Adipocyte (in vitro differentiated cells): ENCODE measurements at places on chromosomes 4 and X.

DNA sequence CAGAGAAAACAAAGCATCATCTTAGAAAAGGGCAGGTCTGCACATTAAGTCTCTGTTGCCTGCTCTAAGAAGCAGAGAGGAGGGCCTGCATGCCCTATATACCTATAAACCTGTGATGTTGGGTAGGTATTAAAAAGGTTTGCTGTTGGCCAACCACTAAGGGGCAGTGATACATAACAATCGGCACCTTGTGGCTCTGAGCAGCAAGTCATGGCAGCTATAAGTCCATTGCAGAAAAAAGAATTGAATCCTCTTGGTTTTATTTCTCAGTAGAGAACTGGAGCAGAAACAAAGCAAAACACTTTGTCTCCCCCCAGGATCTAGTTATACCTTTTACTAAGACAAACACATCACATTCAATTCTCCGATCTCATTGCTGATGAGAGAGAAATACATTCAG, 1364.4 kb downstream of the STIM2 start:
- no peak for DNase-seq

- no peak for DNase-seq
Measured at GRCh38 chr4:11252149-11252548, 176.5 kb downstream of the HS3ST1 start.

- DNase-seq = no peak
Measured at GRCh38 chr4:105644257-105644656, 64.2 kb downstream of the INTS12 start.

GRCh38 chrX:14672611-14673172, 143.4 kb downstream of the GLRA2 start:
- DNase-seq = no peak

GRCh38 chrX:40022421-40022820, 75.3 kb downstream of the BCOR start:
- no peak for DNase-seq

GRCh38 chrX:18252644-18253359, 32.1 kb upstream of the BEND2 start:
- no peak for DNase-seq

DNA sequence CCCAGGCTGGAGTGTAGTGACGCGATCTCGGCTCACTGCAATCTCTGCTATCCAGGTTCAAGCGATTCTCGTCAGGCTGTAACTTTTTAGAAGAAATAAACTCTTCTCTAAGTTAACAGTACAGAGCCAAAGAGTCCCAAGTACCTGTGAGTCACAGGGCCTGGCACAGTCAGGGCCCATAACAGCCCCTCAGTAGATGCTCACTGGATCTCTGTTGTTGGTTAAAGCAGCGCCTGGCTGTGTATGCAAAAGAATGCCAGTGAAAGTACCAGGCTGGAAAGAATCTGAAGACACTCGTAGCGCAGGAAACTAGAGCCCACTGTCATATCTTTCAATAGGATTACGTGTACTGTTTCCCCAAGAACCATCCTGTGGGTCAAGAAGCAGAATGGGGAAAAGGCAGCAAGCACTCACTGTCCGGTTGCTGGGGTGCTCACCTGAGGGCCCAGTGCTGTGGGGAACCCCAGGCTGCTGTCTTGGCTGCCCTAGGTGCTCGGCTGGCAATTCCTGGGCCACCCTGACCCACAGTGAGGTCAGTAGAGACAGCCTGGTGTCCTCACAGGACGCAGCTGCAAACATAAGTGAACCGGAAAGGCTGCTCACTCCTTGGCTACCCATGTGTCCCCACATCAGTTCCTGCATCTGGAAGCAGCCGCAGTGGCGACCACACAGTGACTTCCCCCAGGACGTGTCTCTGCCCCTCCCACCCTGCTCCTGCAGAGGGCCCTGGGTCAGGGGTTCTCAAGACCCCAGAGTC, 3.1 kb upstream of the SLBP start:
- no peak for DNase-seq

DNA sequence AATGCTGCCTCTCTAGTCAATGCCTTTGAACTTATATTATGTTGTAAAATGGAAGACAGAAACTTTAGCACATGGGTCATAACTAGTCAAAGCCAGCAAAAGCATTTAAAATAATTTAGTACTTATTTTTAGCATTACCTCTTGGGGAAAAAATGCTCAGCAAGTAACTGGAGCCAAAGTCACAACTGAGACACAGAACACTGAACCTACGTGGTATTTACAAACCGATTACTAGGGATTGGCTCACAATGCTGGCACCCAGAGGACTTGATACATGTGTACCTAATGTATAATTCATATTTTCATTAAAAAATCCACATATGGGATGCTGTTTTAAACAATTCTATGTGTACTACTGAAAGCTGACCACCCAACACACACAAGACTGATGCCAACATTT, 38.4 kb downstream of the PHKA2 start:
- DNase-seq = no peak

- no peak for DNase-seq
Measured at GRCh38 chrX:55796496-55796895, 78.9 kb downstream of the RRAGB start.

DNA sequence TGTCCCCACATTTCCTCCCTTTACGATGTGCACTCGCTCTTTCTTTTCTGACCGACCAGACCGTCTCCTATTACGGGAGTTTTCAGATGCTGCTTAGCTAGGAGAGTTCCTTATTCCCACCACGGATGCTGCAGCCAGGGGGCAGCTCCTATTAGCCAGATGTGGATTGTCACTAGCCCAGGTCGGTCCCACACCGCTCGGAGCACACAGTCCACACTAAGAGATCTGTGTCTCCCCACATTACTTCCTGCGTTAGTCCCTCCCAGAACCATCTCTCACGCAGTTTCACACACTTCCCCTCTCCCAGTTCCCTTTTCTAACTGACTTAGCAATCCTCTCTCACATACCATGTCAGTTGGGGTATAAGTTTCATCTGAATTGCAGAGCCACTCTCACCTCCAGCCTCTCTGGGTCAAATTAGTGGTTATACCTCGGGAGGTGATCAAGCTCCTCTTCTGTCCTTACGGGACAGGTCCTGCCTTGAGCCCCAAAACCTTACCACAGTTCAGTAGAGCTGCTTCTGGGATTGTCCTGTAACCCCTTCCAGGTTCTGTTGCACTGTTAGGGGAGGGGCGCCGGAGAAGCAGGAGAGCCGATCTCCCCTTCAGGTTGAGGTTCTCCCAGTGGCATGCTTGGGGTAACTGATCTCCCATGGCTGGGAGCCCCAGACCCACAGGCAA, 28.2 kb downstream of the SULT1E1 start:
- no peak for DNase-seq

DNA sequence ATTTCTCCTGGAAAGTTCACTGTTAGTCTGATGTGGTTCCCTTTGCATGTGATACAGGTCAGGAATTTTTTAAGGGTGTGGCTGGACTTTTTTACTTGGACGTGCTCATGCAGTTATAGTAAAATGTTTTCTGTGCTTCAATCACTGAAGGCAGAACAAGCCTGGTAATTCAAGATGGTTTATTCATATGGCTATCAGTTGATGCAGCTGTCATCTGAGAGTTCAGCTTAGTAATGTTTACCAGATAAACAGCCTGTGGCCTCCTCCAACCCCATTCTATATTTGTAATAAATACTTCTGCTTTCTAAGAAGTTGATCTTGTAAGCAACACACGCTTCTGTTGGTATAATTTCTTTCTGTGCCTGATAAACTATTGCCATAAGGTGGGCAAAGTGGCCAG, 2105.9 kb downstream of the ARAP2 start:
- no peak for DNase-seq

DNA sequence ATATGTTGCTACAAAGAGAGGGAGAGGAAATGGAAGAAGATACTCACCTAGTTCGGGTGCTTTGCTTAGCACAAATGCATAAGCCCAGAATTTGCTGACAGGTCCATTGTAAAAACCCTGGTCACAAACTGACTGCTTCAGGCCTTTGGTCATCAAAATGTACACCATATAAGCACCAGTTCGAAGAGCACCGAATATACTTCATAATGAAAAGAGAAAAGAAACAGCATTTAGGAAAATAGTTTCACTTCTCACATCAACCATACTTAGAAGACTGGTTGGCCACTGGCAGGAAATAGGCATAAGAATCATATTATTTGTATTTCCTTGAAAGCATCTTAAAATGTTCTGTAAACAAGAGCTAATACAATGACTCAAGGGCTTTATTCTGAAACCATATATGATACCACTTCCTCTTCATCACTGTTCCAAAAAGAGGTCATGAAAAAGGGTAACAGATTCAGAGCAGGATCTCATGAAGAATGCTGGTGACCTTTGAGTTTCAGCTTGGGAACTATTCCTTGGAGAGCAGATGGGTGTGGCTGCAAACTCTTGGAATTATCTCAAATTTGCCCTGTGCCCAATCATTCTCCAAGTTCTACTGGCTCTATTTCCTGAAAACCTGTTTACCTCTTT, 138.7 kb downstream of the ELOVL6 start:
- peak; percentile 30 for DNase-seq

DNA sequence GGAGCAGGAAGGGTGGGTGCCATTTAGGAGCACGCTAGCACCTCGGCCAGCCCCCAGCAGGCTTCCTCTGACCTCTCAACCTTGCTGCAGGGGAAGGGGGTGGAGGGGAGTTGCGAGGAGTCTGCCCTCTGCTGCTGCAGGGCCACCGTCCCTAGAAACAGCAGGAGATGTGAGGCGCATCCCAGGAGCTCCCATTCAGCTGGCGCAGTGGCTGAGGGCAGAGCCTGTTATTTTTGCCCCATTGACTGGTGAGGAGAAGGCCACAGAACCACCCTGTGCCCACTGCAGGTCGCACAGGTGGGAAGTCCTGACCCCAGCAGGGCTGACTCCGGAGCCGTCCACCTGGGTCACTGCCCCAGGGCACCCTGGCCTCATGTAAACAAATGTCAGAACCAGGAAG, 8.0 kb downstream of the PDE6B start:
- DNase-seq = no peak

DNA sequence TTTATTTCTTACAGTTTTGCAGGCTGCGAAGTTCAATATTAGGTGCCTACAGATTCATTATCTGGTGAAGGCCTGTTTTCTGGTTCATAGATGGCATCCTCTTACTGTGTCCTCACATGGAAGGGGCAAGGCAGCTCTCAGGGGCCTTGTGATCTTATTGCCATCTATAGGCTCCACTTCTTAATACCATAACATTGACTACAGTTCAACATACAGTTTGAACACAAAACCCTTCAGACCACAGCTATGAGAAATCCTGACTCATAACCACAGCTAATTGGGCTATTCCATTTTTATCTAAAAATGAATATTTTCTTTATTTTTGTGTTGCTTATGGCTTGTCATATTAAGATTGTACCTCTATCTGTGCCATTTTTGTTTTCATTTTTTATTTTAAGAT, 72.3 kb downstream of the STAG2 start:
- peak; percentile 28 for DNase-seq

DNA sequence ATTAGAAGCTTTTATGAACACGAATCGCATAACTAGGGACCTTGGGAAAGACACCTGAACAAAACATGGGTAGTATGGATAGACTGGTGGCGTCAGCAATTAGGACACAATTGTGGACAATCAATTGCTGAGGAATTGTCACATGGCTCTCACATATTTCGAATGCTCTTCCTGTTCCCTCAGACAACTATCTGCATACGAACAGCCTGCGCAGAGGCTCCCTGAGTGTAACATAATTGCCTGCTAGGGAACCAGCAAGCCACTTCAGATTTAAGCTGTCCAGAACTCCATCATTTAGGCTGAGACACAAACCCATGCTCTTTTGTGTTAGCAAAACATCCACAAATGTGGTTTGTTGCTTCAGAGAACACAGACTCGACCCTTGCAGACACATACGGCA, 160.8 kb downstream of the MGST2 start:
- DNase-seq = no peak

DNA sequence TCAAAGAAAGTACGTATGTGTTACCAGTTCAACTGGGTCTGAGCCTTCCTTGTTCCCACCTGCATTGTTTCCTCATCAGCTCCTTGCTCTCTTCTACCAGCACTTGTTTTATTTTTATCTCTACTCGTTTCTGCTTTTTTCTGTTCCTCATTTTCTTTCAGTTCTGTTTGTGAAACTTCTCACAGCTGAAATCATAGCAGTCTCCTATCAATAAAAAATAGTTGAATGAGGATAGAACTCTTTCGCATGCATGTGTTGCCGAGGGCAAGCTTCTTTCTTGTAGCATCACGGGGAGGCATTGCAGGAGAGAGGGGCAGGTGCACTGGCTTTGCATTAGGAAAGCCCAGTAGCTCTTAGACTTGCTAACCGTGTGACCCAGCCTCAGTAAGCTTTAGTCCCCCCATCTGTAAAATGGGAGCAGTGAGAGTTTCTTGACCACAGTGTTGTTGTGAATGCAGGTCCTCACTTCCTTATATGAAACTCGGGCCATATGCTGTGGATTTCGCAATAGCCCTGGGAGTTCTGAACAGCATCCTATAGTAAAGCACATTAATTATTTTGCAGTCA, 24.7 kb downstream of the OFD1 start:
- no peak for DNase-seq

DNA sequence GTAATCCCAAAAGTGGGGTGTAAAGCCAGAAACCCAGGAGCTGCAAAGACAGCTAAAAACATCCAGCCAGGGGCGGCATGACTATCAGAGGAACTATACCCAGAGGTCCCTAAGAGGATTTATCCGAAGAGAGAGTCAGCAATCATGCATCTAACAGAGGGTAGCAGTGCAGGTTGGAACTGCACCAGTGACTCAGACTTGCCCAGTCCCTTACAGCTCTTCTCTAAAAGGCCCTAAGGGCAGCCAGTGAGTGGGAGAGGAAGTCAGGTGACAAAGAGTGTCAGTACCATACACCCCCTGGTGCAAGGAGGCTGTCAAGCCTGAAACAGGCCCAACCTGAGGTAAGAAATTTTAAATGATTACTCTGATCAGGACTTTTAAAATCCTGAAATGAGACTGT, 88.1 kb downstream of the CAMK2D start:
- peak; percentile 27 for DNase-seq

DNA sequence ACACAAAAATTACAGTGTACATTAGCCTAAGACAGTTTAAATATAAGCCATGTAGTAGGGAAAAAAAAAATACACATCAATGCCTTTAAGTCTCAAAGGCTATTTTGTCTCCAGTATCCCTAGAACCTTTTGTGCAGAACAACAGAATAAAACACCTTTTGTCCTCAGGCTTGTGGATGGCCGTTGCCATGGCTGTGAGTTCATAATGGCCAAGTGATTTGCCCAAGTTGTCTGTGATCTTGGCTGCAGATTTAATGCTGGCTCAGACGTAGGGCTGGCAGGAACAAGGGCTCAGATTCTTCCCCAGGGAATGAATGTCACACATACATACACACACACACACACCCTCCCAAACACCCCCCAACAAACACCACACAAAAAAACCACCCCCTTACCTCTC, 25.3 kb downstream of the GPM6B start:
- no peak for DNase-seq

GRCh38 chr4:137534516-137534915, 2.2 kb upstream of the PCDH18 start:
- DNase-seq = peak; percentile 55

- peak; percentile 59 for DNase-seq
Measured at GRCh38 chr4:86613734-86614133, 19.6 kb downstream of the PTPN13 start.

GRCh38 chrX:136268051-136269048, 17.1 kb upstream of the MAP7D3 start:
- DNase-seq = peak; percentile 75
